ENCODE measurements at places on chromosomes 5 and 9.

GRCh38 chr5:117748336-117748735 is 1173.7 kb upstream of the SEMA6A start:
- DNase-seq, result no peak

- DNase-seq, result no peak
Observed at GRCh38 chr5:90226433-90227099, 183.0 kb downstream of the CETN3 start.

GRCh38 chr5:175219366-175219765 is 224.6 kb downstream of the DRD1 start:
- DNase-seq, result no peak

GRCh38 chr5:33549982-33550567 is 109.3 kb downstream of the TARS1 start:
- DNase-seq, result no peak

DNA sequence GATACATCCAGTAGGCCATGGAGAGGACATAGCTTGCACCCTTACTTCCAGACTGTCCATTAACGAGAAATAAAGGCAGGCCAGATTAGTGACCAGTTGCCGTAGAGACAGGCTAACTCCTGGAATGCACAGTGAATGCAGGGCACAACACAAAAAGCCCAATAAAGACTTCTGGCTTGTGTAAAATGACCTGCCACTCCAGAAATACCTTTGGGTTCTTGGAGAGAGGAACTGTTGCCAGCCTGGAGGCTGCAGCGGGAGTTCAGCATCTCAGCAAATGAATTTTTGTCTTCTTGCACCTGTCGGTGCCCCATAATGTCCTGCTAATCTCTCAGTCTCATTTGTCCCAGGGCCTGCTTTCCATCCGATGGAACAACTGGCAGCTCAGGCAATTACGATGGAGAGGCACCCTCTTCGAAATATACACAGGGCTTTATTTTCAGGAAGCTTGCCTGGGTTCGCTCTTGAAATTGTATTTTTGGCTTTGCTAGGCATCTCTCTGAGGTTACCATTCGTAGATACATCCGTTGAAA is 538.8 kb upstream of the ZNF462 start:
- DNase-seq, result no peak

GRCh38 chr5:178564397-178564796 is 25.8 kb downstream of the COL23A1 start:
- DNase-seq, result no peak

GRCh38 chr5:135565725-135566421 is 12.9 kb downstream of the CXCL14 start:
- peak; percentile 86 for DNase-seq

GRCh38 chr9:101639785-101640665 is 45.3 kb upstream of the PPP3R2 start:
- no peak for DNase-seq

GRCh38 chr5:35354751-35355150 is 124.5 kb upstream of the PRLR start:
- peak; percentile 25 for DNase-seq

DNA sequence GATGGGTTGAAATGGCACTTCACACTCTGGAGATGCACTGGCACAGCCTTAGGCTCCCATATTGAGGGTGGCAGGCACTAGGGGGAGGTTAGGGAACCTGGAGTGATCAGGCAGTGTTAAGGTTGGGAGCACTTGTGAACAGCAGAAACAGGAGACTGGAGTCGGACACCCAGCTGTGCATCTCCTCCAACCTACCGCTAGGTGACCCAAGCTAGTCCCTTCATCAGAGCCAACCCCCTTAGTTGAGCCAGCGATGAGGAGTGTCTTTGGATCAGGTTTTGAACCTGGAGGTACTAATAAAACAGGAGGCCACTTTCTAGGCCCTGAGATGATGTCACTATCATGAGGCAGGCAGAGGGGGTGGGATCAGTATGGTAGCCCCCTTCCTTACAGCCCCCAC is 1.7 kb downstream of the ACTL7B start:
- DNase-seq, result no peak

- DNase-seq, result no peak
Observed at GRCh38 chr9:72788966-72789735, 163.7 kb downstream of the ALDH1A1 start.
